Neural crest cell (in vitro differentiated cells): ENCODE measurements at places on chromosomes 12 and 14. TPM values are rescaled to one million over a fixed set of nuclear protein-coding genes. Genes with fewer than 3 reads are reported as not detected.

The ASIC1 gene
- 22.7 and 25.0 TPM in 2 replicates for total RNA-seq

- H3K36me3 ChIP-seq: peaks cover 20% of the 10 kb centered on the region
- H3K4me3 ChIP-seq: no peak overlapping the region
- DNase-seq: no peak
- no peaks in the 10 kb centered on the region for H3K27me3 ChIP-seq
These were observed 79.3 kb upstream of the DYNC1H1 start for GRCh38 chr14:101884934-101885576.

- peaks cover 4% of the 10 kb centered on the region for H3K27me3 ChIP-seq
- DNase-seq: no peak
- H3K27ac ChIP-seq: no peak overlapping the region
These were observed 36.6 kb upstream of the SPPL3 start for GRCh38 chr12:120940799-120941198.

GRCh38 chr12:19332196-19332595 lies 107.1 kb upstream of the AEBP2 start:
- H3K27me3 ChIP-seq: no peaks in the 10 kb centered on the region
- peaks cover 10% of the 10 kb centered on the region for H3K4me1 ChIP-seq
- H3K4me3 ChIP-seq: no peak overlapping the region
- DNase-seq: no peak
- no peak overlapping the region for H3K27ac ChIP-seq

DNA sequence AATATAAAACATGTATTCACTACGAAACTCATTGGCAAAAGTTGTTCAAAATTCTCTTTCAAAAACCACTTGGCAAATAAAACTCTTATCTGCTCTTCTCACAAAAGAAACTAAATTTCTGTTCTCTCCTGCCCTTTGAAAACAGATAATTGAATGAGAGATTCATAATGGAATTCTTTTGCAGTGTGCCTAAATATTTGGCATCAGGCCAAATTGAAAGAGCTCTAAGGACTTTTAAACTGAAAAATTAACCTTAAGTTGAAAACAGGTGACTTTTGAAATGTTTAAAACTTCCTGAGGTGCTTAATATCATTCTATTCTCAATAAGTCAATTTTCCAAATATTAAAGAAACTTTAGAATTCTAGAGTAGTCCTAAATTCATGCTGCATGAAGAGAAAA lies 136.4 kb downstream of the FSCB start:
- H3K27ac ChIP-seq: no peak overlapping the region
- no peaks in the 10 kb centered on the region for H3K36me3 ChIP-seq
- no peak for DNase-seq
